Activated CD8-positive, alpha-beta memory T cell treated with anti-CD3 and anti-CD28 coated beads, Interleukin-2, amount 50 U/mL, for 4 hours (primary cell): ENCODE measurements at places on chromosomes 3 and 15.

GRCh38 chr3:169970847-169971246 lies 4.2 kb downstream of the SEC62 start:
- no peak for DNase-seq

DNA sequence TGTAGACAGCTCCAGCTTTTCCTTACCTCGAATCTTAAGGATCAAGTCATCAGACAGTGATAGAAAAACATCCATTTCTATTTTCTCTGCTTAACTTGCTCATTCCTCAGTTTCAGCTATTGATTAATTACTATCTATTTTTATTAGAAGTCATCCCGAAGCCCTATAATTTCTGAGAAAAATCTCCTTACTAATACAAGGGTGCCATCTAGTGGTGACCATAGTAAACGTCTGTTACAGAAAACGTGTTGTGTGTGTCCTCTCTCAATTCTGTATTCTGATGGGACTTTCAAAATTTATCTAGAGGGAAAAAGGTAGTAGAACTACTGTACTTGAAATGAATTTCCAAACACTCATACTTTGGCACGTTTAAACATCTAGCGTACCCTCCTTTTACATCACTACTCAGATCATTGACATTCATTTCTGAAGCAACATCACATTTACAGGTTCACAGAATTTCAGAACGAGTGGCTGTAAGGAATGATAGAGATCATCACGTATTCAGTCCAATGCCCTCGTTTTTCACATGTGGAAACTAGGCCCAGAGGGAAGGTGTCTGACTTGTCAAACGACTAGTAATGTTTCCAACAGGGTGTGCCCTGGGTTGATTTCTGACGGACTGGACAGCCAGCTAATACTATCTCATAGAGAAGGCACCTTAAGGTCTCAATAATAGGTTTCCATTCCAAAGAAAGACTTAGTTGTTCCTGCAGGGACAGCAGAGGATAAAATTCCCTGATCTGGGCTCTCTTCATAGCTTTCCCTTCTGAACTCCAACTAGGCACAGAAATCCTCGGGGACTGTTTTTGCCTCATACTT lies 25.6 kb downstream of the HACD2 start:
- DNase-seq: no peak

GRCh38 chr3:66971891-66972551 lies 26.1 kb upstream of the KBTBD8 start:
- DNase-seq: peak; percentile 56

GRCh38 chr15:60212536-60212935 lies 185.2 kb downstream of the ANXA2 start:
- no peak for DNase-seq

- no peak for DNase-seq
Observed at GRCh38 chr3:159236321-159236720, 434.5 kb downstream of the MFSD1 start.
